ENCODE measurements at places on chromosomes 12 and 14.

DNA sequence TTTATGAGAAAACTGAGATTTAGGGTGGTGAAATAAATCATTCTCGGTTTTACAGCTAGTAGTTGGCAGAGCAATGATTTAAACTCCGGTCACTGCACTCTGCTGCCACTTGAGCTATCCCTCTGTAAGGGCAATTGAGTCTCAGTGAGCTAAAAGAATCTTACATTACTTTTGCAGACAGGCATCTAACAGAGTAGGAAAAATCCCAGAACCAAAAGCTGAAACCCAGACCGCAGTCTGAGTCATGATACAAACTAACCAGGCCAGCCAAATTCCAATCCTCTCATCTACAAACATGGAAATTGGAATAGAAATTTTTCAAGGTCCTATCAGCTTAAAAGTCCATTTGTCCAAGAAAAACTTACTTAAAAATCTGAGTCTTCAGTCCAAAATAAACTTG lies 73.7 kb downstream of the ANKS1B start:
- DNase-seq, result no peak

- DNase-seq, result no peak
These were observed 149.1 kb upstream of the RGS6 start for GRCh38 chr14:71783088-71783487.

- no peak for DNase-seq
These were observed 153.0 kb upstream of the DIO2 start for GRCh38 chr14:80364274-80364673.

- DNase-seq, result no peak
These were observed 1122.4 kb upstream of the USP15 start for GRCh38 chr12:61137677-61138414.

- DNase-seq, result no peak
These were observed 95.6 kb downstream of the ETV6 start for GRCh38 chr12:11745113-11745512.

- no peak for DNase-seq
These were observed 83.9 kb downstream of the FUT8 start for GRCh38 chr14:65496178-65496993.

DNA sequence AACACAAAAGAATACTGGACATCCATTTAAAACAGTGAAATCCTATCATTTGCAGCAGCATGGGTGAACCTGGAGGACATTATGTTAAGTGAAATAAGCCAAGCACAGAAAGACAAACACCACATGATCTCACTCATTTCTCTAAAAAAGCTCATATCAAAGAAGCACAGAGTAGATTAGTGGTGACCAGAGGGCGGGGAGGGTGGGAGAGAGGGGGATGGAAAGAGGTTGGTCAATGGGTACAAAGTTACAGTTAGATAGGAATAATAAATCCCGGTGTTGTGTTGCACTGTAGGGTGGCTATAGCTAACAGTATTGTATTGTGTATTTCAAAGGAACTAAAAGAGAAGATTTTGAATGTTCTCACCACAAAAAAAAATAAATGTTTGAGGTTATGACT lies 52.4 kb downstream of the DUSP6 start:
- no peak for DNase-seq

DNA sequence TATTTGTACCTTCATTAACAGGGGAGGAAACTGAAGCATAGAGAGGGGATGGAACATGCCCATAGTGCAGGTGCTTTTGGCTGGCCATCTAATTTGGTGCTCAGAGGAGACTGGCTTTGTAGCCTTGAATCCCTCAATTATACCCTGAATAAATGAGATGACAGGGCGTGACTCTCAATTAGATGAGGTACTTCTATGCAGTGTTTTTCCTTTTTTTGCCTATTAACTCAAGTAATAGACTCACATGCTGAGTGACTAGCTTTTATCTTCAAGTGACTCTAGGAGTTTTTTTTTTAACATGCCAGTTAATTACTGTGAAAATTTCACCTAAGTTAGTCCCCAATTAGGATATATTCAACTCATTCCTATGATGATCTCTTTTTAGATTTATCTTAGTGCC lies 243.7 kb downstream of the DACT1 start:
- DNase-seq, result no peak

- DNase-seq, result no peak
These were observed 128.2 kb downstream of the GRIP1 start for GRCh38 chr12:66550626-66551025.

DNA sequence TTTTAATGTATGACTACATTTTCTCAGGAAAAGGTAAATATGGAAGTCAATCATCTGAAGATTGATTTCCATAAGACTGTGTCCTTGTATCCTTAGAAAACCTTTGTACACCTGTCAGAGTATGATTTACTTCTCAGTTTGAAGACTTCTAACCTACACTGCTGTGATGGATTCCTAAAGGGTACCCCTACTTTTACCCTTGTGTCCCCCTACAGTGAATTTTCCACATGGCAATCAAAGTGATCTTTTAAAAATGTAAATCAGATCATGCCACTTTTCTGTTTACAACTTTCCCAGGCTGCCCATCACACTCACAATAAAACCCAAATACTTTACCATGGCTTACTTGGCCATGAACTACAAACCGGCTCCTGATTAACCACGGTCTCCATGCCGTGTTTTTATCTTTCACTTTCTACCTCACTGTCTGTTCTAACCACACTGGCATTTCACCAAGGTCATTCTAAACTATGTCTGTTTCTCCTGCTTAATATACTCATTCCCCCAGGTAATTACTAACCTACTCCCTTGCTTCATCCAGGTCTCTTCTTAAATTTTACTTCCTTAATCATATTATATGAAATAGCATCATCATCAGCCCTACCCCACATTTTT lies 8.1 kb downstream of the DNAI7 start:
- no peak for DNase-seq

DNA sequence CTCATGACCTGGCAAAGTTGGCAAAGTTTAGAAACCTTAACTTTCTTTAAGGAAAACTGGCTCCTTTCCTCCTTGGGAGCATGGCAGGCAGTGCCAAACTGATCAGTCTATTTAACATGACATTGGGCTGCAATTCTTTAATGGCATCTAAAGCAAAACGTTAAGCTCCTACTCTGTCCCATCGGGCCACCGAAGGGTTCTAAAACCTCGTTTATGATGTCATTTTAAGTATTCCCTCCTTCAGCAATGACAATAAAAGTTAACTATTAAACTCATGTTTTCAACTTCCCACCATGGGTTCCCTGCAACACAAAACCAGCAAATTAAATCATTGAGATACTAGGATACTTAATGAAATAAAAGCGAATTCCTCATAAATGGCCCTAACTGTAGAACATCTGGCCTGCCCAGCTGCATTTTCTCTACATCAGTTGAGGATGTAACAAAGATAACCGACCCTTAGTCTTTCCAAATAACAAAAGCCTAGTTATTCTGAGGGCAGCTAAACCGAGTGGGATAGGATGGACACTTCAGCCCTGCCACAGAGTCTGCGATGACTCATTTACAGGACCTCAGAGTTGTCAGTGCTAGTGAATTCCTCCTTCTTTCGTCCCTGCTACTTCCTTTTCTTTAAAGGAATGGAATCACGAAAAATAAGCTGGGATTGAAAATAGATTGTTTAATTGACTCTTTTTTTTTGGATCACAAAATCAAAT lies 34.5 kb upstream of the RIC8B start:
- no peak for DNase-seq

- no peak for DNase-seq
These were observed 48.0 kb downstream of the DRAM1 start for GRCh38 chr12:101925361-101925760.

DNA sequence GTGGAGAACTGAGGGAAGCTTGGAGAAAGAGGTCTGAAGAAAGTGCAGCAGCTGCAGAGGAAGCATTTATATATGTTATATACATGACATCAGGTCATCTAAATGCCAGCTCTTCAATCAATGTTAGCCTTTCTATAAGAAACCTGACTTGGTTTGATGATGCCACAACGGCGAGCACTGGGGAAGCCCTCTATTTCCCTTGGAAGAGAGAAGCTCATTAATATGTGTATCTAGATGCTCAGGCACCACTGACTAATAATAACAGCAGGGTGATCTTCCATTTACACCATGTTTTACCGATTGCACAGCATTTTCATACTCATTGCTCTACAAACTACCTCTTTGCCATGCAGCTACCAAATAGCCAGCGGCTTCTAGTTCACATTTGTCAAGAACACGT lies 811 bp downstream of the ACYP1 start:
- no peak for DNase-seq

DNA sequence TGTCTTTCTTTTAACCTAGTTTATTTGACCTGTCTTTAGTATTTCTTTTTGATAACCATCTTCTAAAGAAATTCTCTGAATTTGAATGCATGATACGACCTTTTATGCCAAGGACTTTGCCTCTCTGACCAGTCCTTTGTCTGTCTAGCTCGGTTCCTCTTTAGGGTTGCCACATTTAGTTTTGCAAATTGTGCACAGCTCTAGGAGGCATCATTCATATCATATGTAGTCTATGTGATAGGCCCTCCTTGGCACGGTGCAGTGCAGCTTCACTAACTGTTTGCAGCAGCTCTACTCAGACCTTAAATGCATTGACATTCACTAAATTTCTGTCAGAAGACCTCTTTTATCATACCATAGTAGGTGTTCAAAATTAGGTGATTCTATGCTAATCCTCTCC lies 75.6 kb downstream of the USP15 start:
- no peak for DNase-seq

GRCh38 chr12:109358154-109358869 lies 10.6 kb downstream of the MYO1H start:
- DNase-seq, result no peak

GRCh38 chr12:90268574-90268973 lies 559.9 kb upstream of the ATP2B1 start:
- DNase-seq, result no peak

GRCh38 chr12:39300799-39301198 lies 142.1 kb downstream of the KIF21A start:
- DNase-seq, result no peak

DNA sequence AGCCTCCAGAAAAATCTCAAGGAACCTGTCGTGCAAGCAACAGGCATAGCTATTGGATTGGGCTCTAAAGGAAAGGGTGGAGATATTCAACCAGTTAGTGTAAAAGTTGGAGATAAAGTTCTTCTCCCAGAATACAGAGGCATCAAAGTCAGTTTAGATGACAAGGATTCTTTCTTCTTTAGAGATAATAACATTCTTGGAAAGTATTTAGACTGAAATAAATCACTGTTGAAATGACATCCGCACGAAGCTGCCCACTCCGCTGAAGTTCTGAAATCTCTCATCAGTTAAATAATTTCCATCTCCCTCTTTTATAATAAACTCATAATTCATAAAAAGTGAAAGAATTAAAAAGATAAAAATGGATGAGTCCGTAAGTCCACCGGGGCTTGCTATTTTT lies 1354.9 kb upstream of the TMEM132C start:
- DNase-seq, result no peak

DNA sequence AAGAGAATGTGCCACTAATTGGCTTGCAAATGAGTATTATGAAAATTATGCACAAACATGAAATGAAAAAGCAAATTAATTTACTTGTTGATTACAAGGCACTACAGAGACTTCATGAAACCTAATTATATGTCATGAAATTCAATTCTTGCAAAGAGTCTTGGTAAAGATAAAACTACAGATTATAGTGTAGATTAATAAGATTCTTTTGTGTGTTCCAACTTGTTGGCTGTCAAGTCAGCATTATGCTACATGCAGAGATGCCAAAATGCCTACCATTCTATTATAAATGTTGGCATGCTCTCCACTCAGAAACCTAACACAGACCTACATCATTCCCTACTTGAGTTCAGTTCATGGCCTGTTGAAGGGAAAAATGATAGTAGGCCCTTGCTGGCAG lies 97.2 kb upstream of the KITLG start:
- no peak for DNase-seq

GRCh38 chr12:11556682-11557081 lies 92.8 kb upstream of the ETV6 start:
- DNase-seq, result no peak
